ENCODE measurements at places on chromosomes 16 and 17.

DNA sequence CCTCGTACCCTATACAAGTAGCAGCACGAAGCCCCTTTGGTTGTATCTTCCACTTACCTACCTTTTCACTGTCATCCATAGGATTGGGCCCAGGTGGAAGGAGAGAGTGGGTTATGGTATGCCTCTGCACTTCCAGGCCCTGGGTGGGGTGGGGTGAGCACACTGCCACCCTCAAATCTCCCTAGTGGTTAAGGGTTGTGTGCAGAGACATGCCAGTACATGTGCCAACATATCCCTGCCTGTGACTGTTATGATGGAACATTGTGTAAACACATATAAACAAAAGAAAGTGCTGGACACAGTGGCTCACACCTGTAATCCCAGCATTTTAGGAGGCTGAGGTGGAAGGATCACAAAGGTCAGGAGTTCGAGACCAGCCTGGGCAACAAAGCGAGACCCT, 11.1 kb downstream of the HROB start:
- DNase-seq, result no peak

DNA sequence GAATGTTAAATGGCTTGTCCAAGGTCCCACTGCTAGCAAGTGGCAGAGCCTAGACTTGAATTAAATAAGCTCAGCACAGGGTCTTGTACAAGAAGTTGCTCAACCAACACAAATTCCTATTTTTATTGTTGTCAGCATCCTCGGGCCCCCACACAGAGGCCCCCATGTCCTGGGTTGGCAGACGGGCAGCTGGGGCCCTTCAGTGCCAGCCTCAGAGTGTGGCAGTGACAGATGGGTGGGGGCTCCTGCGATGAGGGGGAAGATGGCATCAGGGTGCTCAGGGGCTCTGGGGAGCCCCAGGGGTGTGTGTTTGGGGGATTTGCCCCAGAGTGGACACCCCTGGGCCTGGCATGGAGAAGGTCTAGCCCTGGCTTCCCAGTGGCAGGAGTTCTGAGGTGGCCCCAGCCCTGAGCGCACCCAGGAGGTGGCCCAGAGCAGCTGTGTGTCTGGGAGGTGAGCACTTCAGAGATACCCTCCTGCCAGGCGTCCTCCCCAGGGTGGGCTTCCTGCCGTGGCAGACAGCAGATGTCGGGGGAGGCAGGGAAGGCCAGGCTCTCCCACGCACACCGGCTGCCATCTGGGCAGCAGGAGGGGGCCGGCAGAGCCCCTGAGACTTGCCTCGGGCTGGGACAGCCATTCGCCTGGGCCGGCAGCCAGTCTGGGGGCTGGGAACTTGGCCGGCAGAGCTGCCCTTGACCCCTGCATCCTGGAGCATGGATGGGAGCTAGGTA, 150.8 kb downstream of the C16orf78 start:
- no peak for DNase-seq

GRCh38 chr16:70512456-70512855, 10.9 kb downstream of the COG4 start:
- DNase-seq, result no peak

DNA sequence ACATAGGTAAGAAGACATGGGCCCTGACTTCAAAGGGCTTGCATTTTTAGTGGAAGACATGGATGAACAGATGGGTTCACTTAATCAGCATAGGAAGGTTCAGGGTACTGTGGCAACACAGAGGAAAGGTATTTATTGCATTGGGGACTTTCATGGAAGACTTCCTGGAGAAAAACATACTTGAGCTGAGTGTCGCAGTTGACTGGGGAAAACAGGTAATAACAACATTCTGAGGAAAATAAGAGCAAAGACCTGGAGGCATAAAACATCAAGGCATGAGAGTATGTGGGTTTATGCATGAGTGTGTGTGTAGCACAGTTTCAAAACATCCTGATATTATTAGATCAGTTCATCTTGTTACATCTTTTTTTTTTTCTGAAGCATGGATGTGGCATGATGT, 82.7 kb downstream of the MAP2K6 start:
- no peak for DNase-seq

GRCh38 chr16:86958423-86958822, 358.8 kb downstream of the C16orf95 start:
- no peak for DNase-seq

DNA sequence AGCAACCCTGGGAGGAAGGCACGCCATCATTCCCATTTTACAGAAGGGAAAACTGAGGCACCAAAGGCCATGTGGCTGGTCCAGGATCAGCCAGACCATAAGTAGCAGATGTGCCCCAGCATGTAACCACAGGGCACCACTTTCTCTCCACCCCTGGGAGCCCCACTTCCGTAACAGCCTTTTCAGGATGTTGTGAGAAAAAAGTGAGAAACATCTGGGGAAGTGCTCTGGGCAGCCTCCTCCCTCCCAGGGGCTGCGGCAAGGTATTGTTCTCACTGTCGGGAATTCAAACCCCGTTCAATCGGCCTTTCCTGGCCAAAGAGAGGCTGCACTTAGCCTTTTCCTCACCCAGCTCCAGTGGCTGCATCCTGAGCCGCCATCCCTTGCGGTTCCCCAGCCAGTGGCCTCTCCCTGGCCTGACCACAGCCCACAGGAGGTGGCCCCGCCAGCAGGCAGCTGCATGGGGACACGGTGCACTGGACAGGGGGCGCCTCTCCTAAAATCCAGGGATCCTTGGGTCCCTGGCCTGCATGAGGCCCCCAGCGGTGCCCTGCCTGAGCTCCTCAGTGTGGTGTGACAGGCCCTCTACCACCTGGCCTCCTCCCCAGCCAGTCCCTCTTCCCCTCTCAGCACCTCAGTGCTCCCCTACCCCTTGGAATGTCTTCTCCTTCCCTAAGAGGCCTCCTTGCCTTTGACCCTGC, 5.7 kb upstream of the CDH5 start:
- peak; percentile 65 for DNase-seq

Measured in right hindlimb (tissue), 1 donor.